ENCODE measurements at places on chromosomes 2 and 18. TPM values are rescaled to one million over a fixed set of nuclear protein-coding genes. Genes with fewer than 3 reads are reported as not detected.

DNA sequence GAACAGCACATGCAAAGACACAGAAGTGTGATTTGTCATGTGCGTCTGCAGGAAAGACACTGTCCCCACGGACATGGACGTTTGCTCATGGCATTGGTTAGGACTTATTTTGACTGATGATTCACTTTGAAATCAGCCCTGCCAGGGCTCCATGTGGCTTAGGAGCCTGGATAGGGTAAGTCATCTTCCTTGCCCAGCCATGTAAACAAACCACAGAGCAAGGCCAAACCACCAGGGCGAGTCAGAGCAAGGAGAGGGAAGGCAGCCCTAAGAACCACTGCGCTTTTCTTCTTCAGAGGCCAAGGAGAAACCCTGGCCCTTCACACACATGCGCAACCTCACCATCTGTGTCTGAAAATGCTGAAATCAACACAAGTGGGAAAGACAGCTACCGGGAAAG, 88.8 kb downstream of the GFPT1 start:
- H3K4me1 ChIP-seq: no peaks in the 10 kb centered on the region
- DNase-seq: no peak
- H3K4me3 ChIP-seq: no peak overlapping the region
- no peaks in the 10 kb centered on the region for H3K36me3 ChIP-seq
- peaks cover 6% of the 10 kb centered on the region for H3K27me3 ChIP-seq

- peak overlapping the region; percentile 31 for H3K27ac ChIP-seq
- DNase-seq: no peak
- H3K27me3 ChIP-seq: no peaks in the 10 kb centered on the region
- peaks cover 6% of the 10 kb centered on the region for H3K36me3 ChIP-seq
Measured at GRCh38 chr2:168592181-168592831, 136.2 kb downstream of the CERS6 start.

- H3K27me3 ChIP-seq: peaks cover 2% of the 10 kb centered on the region
- H3K27ac ChIP-seq: no peak overlapping the region
- H3K4me3 ChIP-seq: no peak overlapping the region
- no peaks in the 10 kb centered on the region for H3K4me1 ChIP-seq
- no peaks in the 10 kb centered on the region for H3K36me3 ChIP-seq
Measured at GRCh38 chr2:132252191-132252893, 90.6 kb upstream of the ANKRD30BL start.

GPR39 gene
- polyA plus RNA-seq: not detected

ADD2 gene
- polyA plus RNA-seq: not detected

RPE gene
- 33.2 TPM for polyA plus RNA-seq

DSG1 gene
- polyA plus RNA-seq: not detected

- H3K4me3 ChIP-seq: no peak overlapping the region
- no peak overlapping the region for H3K27ac ChIP-seq
Measured at GRCh38 chr2:72925328-72925943, 8.1 kb downstream of the EMX1 start.

DNA sequence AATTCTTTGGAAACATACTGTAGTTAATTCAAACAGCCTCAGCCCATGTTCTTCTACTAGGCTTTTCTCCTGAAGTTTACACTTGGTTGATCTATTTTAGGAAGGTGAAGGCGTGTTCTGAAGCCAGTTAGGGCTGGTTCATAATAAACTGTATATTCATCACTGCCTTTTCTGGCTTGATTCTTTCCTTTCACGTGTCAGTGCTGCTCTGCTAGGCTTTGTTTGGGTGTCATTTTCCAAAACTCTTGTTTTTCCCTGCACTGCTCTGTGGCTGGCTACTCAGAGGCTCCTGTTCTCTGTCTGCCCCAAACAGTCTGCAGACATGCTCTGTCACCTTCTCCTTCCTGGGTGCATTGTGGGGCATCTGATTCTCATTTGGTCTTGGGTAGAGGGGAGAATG, 136.1 kb downstream of the PARD3B start:
- H3K27me3 ChIP-seq: no peaks in the 10 kb centered on the region
- no peak overlapping the region for H3K27ac ChIP-seq
- no peak for DNase-seq
- no peak overlapping the region for H3K4me3 ChIP-seq

GRCh38 chr2:209917154-209917771, 85.2 kb upstream of the RPE start:
- H3K4me1 ChIP-seq: no peaks in the 10 kb centered on the region
- H3K4me3 ChIP-seq: no peak overlapping the region
- no peak overlapping the region for H3K27ac ChIP-seq
- H3K27me3 ChIP-seq: no peaks in the 10 kb centered on the region
- no peaks in the 10 kb centered on the region for H3K36me3 ChIP-seq
- DNase-seq: no peak

PAIP2B gene
- 1.6 TPM for polyA plus RNA-seq

Measured in immature natural killer cell (primary cell).